ENCODE measurements at places on chromosomes 13 and 19. TPM values are rescaled to one million over a fixed set of nuclear protein-coding genes. Genes with fewer than 3 reads are reported as not detected.

Gene HSPB6
- total RNA-seq: 6.9 TPM

Gene CEACAM1
- not detected for total RNA-seq

Gene LAIR2
- total RNA-seq: not detected

Gene IGSF23
- not detected for total RNA-seq

Gene VMAC
- total RNA-seq: 1.7 TPM

Data from IMR-90 (cell line).